ENCODE measurements at places on chromosomes 12 and 14.

DNA sequence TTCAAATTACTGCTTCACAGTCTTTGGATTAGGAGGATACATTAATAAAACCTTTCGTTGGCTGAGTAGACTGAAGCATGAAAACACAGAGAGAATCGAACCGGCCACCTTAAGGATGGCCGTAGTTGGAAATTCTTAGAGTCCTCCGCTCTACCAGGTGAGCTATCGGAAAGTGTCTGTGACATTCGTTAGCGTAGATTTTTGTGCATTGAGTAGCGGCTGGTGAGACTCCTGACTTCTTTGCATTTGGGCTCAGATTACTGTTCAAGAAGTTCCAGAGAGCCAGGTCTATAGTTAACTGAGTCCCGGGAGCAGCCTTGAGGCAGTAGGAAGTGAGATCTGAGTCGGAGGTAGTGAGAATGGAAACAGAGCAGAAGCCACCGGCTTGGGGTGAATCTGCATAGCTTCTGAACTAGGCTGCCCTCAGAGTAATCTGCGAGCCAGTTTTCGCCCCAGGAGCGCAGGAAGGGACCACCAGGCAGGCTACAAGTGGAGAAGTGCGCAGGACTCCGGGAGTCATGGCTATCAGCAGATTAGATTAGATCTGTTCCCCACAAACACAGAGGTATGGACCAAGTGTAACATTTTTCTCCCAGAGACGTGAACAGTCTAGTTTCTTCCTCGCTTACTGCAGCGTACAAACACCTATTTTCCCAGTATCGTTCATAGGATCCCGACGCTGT, 11.0 kb downstream of the OR6S1 start:
- DNase-seq, result no peak

DNA sequence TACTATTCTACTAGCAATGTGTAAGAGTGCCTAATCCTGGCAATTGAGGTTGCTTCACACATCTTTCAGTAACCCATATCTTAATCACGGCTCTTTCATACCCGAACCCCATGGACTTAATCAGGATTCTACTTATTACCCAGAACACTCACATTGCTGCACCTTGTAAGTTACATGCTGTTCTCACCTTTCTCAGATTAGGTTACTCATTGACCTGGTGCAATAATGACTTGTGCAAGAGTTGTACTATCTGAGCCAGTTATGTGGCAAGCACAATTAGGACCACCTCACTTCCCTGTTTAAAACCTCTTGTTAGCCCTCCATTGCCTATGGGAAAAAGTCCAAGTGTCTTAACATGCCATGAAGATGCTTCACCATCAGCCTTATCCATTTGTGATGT, 306.7 kb upstream of the E2F7 start:
- DNase-seq, result no peak

- DNase-seq, result no peak
Observed at GRCh38 chr12:15544589-15544988, 222.3 kb downstream of the PTPRO start.

GRCh38 chr12:3532931-3533702, 42.1 kb downstream of the PRMT8 start:
- no peak for DNase-seq

DNA sequence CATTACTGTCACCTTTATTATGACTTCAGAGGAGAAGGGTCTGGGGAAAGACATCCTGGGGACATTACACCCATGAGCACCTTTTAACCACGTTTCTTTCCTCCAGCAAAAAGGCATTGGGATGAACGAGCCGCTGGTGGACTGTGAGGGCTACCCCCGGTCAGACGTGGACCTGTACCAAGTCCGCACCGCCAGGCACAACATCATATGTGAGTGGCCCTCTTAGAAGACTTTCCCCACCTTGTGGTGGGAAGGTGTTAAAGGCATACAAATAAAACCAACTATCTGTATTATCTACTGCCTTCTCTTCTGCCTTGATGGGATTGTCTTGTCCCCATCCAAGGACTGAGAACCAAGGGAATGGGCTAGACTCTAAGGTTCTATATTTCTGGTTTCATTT, 6.0 kb downstream of the PSMD9 start:
- DNase-seq, result no peak

DNA sequence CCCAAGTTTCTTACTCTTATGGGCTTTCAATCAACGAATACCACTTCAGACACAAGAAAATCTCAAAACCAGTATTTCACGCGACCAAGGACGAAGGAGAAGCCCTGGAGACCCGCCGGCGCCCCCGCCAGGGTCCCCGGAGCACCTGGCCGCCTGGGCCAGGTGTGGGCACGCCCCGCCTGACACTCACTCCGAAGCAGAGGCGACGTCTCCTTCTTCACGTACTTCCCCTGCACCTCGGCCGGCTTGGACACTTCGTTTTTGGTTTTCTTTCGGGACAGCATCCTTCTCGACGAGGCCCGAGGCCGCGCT, 466 bp downstream of the SAV1 start:
- DNase-seq, result no peak

- no peak for DNase-seq
Observed at GRCh38 chr12:52975820-52976573, 27.1 kb downstream of the KRT18 start.

DNA sequence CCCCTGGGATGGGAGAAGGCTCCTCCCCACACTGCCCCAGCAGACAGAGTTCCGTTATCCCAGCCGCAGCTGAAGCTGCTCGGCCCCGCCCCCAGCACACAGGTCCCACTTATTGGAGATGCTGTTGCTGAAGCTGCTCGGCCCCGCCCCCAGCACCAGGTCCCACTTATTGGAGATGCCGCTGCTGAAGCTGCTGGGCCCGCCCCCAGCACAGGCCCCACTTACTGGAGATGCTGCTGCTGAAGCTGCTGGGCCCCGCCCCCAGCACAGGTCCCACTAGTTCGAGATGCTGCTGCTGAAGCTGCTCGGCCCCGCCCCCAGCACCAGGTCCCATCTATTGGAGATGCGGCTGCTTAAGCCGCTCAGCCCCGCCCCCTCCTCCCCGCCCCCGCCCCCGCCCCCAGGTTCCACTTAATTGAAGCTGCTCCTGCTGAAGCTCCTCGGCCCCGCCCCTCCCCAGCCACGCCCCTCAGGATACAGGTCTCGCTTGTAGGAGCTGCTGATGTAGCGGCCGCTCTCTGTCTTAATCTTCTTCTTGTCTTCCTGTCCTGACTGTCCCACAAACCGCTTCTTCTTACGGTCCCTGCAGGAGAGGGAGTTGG, 12.0 kb downstream of the CFAP73 start:
- no peak for DNase-seq

DNA sequence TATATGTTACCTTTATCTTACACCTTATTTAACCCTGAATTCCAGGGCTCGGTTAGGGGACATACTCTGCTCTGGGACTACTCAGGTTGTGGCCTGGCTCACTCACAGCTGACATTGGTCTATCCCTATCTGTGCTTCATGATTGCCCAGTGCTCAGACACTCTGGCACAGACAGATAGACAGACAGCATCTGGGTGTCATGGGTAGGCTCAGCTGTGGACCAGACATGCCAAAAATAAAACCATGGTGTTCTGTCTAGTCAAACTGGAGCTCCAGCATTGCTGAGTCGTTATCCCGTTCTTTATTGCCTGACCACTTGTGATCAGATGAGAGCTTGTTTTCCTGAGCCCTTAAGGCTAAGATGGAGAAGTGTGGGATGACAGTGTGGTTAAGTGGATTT, 29.0 kb downstream of the FBXW8 start:
- DNase-seq, result no peak

- no peak for DNase-seq
Observed at GRCh38 chr12:84756961-84757360, 155.6 kb downstream of the SLC6A15 start.

- DNase-seq, result no peak
Observed at GRCh38 chr12:100860611-100861010, 66.0 kb downstream of the ANO4 start.

GRCh38 chr14:104372390-104373054, 207.0 kb upstream of the C14orf180 start:
- no peak for DNase-seq

- DNase-seq, result no peak
Observed at GRCh38 chr12:71191509-71192196, 33.9 kb upstream of the TSPAN8 start.

DNA sequence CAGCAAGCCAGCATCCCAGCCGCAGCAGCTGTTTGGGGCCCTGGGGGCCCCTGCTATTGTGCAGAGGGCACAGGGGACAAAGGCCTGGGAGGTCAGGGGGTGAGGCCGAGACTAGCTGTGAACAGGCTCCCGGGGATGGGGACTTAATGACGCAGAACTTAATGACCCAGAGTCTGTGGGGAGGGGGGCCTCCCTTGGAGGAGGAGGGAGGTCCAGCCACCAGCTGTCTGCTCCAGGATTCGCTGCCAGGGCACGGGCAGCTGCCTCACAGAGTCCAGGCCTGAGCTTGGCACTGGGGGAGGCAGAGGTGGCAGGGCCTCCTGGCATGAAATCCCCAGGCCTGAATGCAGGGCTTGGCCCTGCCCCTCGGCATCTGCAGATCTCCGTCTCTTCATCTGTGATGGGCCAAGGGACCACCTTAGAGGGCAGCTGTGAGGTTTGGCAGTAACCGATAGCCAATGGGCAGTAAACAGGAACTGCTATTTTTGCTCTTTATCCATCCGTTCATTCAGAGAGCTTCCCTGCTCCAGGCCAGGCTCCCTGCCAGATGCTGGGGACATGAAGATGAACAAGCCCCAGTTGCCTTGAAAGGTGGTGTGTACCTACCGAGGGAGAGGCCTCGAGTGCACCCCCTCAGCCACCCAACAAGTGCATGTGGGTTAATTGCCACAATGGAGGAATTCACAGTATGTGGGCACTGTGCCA, 6.7 kb downstream of the FAM222A start:
- no peak for DNase-seq

- no peak for DNase-seq
Observed at GRCh38 chr12:95216711-95217376, 423 bp downstream of the FGD6 start.

DNA sequence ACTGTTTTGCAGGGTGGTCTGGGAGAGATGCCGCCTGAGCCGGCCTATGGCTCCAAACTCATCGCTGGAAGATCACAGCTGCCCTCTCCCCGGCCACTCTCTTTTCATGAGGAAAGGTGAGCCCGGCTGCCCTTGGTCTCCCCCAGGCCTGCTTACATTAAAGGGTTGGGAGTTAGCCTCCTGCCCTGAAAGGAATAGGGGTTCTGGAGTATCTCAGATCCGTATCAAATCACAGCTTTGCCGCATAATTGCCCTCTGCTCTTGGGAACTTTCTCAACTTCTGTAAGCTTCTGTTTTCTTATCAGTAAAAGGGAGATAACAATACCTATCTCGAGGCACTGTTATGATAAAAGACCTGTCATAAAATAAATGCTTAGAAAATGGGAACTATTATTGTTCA, 17.6 kb downstream of the PHLDA1 start:
- no peak for DNase-seq

DNA sequence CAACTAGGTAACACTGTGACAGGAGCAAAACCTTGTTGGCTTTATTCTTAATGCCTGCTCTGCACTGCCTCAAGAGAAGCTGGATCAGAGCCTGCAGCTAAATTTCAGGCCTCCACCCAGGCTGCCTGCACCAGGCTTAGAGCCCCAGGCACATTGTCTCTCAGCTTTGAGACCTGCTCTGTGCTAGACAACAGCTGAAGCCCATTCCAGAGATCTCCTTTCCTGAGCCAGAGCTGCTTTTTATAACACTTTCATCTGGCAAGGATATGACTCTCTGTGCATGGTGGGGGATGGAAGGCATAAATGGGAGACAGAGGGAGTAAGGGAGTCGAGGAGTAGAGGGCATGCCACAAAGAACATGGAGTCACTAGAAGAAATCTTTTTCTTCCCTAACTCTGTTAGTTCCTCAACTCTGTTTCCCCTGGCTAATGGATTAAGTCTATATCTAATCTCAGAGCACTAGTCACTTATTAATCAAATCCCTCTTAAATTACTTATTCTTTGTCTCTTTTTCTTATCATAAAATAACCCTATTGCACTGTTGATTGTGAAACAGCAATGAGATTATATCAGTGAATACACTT, 27.1 kb upstream of the LUM start:
- no peak for DNase-seq

DNA sequence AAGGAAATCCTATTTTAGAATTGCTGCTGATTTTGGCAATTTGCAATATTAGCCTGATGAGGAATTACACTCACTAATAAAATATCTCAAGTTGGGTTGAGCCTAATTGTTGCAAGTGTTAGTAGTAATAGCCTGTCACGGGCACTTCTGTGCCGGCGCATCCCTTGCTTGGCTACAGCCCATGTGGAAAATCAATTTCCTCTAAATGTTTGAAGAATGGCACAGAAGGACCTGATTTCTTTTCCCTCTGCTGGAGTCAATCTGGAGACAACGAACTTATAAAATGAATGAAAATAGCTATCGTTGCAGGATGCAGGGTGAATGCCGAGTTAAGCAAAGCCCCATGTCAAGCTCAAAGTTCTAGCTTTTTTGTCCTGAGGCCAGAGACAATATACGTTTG, 31.2 kb upstream of the MED13L start:
- no peak for DNase-seq

GRCh38 chr12:117047810-117048584, 51.2 kb downstream of the TESC start:
- no peak for DNase-seq

GRCh38 chr12:49667325-49668090, 39.7 kb downstream of the FMNL3 start:
- DNase-seq, result no peak

DNA sequence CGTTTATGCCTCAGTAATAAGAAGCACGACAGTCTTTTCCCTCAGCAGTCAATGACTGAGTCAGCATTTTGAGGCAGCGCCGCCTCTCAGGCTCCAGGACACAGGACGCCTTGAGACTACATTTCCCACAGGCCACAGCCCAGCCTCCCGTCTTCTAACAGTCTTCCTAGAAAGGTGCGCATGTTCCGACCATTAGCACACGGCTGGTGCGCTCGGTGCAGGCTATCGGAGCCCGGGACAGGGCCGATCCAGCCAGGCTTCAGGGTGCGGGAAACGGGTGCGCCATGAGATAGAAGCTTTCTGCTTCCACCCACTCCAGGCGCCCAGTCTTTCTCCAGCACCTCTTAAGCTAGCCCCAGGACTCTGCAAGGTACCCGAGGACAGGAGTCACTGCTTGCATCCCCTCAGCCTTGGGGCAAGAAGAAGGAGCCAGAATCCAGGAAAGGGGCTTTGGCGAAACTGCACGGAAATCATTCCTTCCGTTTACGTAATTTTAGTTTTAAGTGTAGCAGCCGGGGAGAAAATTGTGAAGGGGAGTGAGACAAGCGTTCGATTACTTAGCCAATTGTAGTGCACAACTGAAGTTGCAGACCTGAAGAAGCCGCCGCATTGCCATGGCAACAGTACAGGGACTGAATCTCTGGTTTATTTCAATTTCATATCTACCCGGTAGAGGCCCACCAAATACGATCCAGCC, 54.0 kb downstream of the ZNF641 start:
- peak; percentile 10 for DNase-seq

DNA sequence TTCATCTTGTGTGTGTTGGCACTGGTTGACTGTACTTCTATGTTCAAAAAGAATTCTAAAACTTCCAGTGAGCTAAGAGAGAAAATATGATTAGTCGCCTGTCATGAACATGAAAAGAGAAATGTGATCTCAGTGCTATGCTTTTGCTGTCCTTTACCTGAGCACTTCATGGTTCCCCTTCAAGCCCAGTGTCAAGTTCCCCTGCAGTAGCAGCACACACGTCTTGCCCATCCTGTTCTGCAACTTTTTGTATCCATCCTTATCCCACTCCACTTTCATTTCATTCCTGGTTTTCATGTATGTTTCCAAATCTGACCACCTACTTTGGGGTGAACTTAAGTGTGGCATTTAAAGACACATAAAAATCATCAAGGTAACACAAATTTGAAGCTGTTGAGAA, 848.0 kb upstream of the USP15 start:
- no peak for DNase-seq
